Iris pigment epithelial cell (primary cell): ENCODE measurements at places on chromosomes 7 and 10.
A peak's percentile ranks its signal among the peaks of the same experiment; 100 is the strongest.

DNA sequence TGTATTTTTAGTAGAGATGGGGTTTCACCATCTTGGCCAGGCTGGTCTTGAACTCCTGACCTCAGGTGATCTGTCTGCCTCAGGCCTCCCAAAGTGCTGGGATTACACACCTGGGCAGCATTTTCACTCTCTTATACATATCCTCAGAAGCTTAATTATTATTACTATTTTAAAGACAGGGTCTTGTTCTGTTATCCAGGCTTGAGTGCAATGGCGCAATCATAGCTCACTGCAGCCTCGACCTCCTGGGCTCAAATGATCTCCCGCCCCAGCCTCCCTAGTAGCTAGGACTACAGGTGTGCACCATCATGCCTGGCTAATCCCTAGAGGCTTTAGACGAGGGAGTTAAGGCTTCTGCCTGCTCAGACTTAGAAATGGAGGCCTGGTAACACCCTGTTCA, 26.3 kb downstream of the UNC5B start:
- no peak for DNase-seq

DNA sequence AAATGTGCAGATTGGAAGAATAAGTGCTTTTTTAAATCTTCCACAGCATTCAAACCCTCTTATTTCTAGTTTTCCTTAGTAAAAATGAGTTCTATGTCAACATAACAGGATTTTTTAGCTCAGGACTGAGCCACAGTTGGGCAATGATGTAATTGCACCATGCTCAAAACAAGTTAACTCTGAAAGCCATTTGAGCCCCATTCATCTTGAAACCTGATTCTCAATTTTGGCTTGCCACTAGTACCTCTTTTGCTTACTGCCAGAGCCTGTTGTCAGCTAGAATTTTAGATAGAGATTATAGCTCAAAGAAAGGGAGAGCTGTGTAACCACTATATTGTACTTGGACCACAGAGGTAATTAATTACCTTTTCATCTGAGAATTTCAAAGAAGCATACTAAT, 1028.5 kb upstream of the PHF14 start:
- no peak for DNase-seq

- no peak for DNase-seq
Measured at GRCh38 chr10:98096316-98096715, 38.1 kb upstream of the R3HCC1L start.

GRCh38 chr7:42426163-42426562, 189.2 kb upstream of the GLI3 start:
- DNase-seq, result peak; percentile 42

DNA sequence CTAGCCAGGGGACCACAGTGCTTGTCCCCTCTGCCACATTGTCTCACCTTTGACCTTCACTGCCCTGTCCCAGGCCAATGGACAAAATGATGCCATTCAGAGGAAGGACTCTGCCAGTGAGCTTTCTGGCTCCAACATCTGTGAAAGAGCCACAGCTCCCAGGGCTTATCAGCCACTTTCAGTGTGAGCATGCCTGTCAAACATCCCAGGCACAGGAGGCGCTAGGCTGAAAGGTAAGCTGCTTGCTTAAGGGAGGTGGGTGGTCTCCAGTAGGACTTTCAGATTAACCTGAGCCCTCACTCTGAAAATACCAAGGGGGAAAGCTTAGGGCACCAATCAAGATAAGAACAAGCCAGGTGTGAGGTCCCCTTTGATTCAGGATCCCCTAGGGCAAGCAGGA, 59.8 kb upstream of the GDF10 start:
- no peak for DNase-seq

DNA sequence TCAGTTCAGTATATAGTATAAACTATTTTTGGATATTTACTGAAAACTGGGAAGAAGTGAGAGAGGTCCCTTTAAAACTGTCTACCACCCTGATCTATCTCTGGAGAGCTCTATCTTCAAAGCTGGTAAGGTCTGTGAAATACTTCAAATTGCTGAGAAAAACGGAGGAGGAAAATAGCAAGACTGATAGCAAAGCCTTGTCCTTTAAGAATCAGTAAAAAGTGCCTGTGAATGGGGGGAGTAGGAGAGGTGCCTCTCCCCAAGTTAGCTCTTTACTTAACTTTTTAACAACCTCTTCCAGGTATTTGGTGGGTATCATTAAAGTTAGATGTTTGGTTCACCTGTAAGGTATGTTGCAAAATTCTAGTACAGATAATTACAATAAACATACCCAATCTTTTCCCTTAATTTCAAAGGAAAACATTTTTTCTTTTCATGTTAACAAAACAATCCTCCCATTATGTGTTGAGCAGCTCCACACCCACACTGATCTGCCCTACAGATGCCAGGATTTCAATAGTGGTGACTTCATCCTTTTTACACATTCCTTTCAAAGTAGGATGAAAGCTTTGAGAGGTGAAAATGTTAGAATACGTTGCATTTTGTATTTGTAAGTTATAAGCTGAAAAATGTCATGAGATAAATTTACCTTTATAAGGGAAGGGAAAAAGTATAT, 149.2 kb downstream of the CRPPA start:
- DNase-seq, result peak; percentile 59

GRCh38 chr10:97053276-97053675, 132.5 kb downstream of the SLIT1 start:
- no peak for DNase-seq

GRCh38 chr10:91884536-91884935, 24.8 kb downstream of the FGFBP3 start:
- DNase-seq, result no peak

DNA sequence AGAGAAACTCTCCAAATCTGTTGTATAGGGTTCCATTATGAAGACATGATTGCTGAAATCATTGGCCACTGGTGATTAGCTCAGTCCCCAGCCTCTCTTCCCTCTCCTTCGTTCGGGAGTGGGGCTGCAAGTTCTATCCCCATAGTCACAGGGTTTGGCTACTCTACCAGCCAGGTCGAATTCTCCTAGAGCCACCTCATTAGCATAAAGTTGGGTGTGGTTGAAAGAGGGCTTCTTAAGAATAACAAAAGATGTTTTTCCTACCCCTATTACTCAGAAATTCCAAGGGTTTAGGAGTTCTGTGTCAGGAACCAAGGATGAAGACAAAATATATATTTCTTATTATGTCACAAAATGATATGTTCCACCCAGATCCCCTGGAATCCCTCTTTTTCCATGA, 166.2 kb upstream of the YAE1 start:
- DNase-seq, result no peak

GRCh38 chr7:112938863-112939573, 147.6 kb downstream of the GPR85 start:
- DNase-seq, result peak; percentile 35

- no peak for DNase-seq
Measured at GRCh38 chr10:130369645-130370381, 233.6 kb downstream of the GLRX3 start.

GRCh38 chr7:19701471-19701870, 7.4 kb downstream of the POLR1F start:
- no peak for DNase-seq

- DNase-seq, result no peak
Measured at GRCh38 chr7:17233603-17234002, 64.8 kb upstream of the AHR start.

DNA sequence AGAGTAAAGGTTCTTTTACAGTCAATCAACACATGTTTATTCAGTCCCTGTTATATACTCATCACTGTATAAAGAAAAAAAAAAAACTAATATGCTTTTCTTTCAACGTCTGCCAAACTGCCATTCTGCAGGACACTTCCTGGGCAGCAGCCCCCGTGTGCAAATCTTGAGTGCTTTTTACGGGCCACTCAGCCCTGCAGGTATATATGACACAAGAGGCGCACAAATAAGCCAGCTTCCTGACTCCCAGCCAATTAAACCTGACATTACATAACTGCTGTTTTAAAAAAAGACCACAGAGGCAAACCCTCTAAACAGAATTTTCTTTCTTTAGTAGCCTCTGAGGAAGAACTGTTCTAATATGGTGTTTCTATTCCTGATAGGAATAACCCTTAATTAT, 263.0 kb upstream of the NEBL start:
- DNase-seq, result no peak

DNA sequence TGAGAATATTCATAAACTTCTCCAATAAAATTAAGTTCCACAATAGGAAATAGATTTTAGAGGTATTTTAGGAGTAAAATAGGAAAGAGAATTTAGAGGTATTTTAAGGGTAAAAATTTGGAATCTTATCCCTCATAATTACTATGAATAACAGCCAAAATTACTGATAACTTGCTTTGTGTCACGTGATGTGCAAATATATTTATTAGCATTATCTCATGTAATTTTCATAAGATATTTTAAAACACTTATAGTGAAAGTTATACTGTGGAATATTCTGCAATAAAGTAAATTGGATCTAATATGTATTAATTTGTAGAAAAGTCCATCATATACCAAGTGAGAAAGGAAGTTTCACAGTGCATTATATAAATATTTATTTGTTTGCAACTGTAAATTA, 64.2 kb upstream of the VWDE start:
- no peak for DNase-seq

- DNase-seq, result no peak
Measured at GRCh38 chr7:106625678-106626301, 35.2 kb downstream of the CCDC71L start.

- DNase-seq, result peak; percentile 33
Measured at GRCh38 chr7:35805876-35806275, 5.0 kb downstream of the SEPTIN7 start.
